ENCODE measurements at places on chromosomes 1 and 21.
A peak's percentile ranks its signal among the peaks of the same experiment; 100 is the strongest.

GRCh38 chr1:14487671-14488070, 110.8 kb upstream of the KAZN start:
- no peak for DNase-seq

- DNase-seq: no peak
These were observed 76.5 kb upstream of the MAP10 start for GRCh38 chr1:232728507-232729263.

- DNase-seq: no peak
These were observed 14.9 kb downstream of the ZBTB18 start for GRCh38 chr1:244065960-244066388.

- DNase-seq: no peak
These were observed 1.8 kb upstream of the ZBTB48 start for GRCh38 chr1:6577831-6578525.

DNA sequence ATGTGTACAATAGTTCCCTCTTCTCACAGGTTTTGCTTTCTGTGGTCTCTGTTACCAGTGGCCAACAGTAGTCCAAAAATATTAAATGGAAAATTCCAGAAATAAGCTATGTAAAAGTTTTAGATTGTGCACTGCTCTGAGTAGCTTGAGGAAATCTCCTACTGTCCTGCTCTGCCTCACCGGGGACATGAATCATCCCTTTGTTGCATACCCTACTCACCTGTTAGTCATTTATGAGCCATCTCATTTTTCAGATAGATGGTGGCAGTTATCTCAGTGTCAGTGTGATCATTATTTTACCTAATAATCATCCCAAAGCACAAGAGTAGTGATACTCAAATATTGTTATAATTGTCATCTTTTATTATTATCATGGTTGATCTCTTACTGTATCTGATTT, 688.1 kb downstream of the PLA2G4A start:
- DNase-seq: no peak

DNA sequence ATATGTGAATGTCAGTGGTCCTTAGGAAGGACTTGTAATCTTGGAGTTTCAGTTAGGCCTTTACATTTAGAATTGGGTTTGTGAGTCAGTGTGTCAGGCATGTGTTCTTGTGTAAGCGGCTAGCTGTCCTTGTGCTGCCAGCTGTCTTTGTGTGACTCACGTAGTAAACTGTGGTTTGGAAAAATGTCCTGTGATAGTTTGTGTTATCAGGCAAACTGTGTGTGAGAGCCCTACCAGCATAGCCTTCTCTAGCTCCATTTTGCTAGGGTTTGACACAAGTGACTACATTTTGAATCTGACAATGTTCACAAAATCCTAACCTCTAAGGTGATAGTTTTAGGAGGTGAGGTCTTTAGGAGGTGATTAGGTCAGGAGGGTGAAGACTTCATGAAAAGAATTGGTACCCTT, 6.9 kb upstream of the SLC35D1 start:
- DNase-seq: no peak

DNA sequence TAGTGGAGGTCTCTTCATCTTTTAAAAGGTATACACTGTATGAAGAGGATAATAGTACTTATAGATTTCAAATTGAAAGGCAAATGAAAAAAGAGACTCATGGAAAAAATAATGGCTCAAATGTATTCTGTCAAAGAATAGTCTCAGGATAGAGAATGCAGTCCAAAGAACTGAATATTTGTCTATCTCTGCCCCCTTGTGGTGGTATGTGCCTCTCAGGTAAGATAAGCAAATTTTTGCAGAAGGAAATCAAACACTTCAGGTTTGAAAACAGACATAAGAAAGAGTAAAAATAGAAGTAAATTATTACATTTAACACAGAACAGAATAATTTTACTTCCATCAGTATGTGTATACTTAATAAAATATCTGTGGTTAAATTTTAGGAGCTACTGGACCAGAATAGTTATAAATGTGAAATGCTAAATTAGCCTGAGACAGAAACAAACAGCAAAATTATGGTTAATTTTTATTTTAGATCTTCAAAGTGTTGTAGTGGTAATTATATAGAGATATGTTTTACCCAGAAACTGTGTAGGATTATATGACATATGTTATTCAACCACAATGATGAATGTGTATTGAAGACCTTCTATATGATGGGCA, 164.4 kb upstream of the PALMD start:
- peak; percentile 43 for DNase-seq

GRCh38 chr1:163440090-163440489, 118.3 kb downstream of the NUF2 start:
- DNase-seq: no peak

DNA sequence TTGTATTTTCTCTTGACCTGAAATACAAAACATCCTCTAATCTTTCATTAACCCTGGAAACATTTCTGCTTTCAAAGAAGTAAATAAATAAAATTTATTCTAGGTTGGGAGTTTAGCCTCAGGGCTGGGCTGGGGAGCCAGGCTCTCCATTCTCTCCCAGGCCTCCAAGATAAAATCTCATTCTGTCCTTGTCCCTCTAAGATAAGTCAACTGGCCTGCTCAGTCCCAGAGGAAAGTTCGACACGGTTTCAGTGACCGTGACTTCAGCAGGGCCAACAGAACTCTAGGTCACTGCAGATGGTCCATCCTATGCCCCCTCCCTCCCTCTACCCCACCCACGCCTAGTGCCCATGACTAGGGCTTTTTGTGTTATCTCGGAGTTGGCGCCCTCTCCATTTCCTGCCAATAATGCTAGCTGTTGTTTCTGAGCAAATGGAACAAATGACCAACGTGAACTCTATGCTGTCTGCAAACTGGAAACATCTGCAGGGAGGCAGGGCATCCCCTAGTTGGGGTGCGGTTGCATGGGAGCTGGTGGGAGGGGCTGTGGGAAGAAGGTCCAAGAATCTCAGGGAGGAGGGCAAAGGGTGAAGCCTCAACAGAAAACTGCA, 10.1 kb upstream of the ADORA3 start:
- no peak for DNase-seq

- no peak for DNase-seq
These were observed 12.1 kb upstream of the RNF223 start for GRCh38 chr1:1085911-1086841.

- no peak for DNase-seq
These were observed 81.2 kb downstream of the WDR4 start for GRCh38 chr21:42798106-42798505.

- no peak for DNase-seq
These were observed 5.4 kb downstream of the MYOG start for GRCh38 chr1:203080456-203080855.

GRCh38 chr1:189654906-189655305, 822.8 kb downstream of the BRINP3 start:
- DNase-seq: no peak

DNA sequence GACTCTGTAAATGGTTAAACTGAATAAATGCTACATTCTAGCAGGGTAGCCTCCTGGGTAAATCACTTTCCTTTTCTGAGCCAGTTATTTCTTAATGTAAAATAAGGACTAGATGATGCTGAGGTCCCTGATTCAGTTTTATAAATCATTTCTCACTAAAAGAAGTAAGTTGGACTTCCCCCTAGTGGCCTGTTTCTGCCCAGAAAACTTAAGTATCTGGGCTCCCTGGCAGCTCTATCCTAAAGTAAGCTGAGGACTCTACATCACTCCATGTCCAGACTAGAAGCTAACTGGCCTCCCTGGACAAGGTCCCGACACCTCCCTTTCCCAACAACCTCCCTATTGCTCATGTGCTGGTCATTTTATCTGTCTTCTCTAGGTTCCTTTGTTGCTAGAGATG, 3.0 kb downstream of the GPN2 start:
- no peak for DNase-seq

DNA sequence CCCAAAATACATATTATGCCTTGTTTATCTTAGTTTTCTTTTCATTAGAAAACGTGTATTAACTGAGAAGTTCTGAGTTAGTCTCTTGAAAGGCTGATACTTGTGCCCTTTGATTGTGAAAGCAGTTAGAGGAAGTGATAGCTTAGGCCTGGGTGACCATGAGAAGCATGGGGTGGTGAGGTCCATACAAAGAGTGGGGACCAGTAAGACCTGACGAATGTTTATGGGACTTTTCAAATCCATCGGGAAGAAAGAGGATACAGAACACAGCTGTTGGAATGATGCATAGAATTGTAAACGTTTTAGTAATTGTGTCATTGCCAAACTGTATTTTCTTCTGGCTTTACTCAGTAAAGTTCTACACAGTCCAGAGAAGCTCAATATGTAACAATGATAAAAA, 259.8 kb downstream of the LMO4 start:
- no peak for DNase-seq

DNA sequence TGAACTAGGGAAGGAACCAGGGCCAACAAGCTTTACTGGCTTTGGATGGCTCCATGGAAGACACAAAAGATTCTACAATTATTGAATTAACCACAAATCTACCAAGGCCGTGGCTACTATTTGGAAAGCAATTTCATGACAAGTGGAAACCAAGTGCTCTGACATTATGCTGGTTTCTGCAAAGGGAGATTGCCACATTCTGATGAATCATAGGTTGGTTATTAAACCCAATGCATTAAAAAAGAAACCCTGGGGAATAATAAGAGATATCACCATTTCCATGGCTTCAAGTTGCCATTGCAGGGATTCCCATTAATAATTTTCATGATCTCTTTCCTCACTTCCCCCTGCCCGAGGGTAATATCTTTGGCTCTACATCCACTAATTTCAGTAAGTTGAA, 359.2 kb upstream of the NCAM2 start:
- no peak for DNase-seq

All from CD4-positive, alpha-beta T cell treated with Interleukin-17A for 4 hours (primary cell).